ENCODE measurements at places on chromosomes 4 and X.

- DNase-seq: no peak
These were observed 680.7 kb upstream of the SPANXN1 start for GRCh38 chrX:144566592-144566991.

DNA sequence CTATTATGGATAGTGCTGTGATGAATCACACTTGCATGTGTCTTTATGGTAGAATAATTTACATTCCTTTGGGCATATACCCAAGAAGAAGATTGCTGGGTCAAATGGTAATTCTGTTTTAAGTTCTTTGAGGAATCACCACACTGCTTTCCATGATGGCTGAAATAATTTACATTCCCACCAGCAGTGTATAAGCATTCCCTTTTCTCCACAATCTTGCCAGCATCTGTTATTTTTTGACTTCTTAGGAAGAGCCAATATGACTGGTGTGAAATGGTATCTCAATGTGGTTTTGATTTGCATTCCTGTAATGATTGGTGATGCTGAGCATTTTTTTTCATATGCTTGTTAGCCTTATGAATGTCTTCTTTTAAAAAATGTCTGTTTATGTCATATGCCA, 1120.2 kb downstream of the ARAP2 start:
- no peak for DNase-seq

- DNase-seq: no peak
These were observed 23.2 kb downstream of the VEGFC start for GRCh38 chr4:176769514-176769913.

DNA sequence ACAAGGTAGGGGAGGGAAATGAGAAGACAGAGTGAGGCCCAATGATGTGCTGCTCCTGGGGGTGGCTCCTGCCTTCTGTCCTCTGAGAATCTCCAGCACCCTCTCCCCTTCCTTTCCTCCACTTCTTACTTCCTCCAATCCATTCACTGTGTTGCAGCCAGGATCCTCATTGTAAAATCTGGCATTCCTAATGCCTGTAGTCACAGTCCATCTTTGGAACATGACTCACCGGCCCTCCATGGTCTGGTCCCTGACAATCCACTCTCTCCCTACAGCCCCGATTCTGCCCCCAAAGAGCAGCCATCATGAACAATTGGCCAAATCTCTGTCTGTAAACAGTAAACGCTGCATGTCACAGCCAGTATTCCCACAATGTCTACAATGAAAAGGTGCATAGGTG, 72.9 kb downstream of the CLNK start:
- no peak for DNase-seq

DNA sequence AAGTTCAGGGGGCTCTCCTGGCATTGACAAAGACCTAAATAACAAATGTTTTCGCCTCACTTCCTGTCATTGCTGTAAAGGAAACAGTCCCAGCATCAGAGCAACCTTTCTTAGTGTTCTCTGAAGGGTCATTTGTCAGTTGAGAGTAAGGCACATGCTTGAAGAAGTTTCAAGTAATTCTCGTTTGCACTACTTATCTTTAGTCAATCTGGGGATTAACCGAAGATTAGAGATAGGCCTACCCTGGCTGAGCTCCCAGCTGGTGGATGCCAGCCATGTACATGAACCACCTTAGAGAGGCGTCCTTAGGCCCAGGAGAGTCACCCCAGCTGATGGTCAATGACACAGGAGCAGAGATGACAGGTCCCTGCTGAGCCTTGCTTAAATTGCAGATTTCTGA, 189.9 kb upstream of the PGRMC2 start:
- no peak for DNase-seq

- DNase-seq: no peak
These were observed 49.4 kb downstream of the ANXA3 start for GRCh38 chr4:78601013-78601412.

DNA sequence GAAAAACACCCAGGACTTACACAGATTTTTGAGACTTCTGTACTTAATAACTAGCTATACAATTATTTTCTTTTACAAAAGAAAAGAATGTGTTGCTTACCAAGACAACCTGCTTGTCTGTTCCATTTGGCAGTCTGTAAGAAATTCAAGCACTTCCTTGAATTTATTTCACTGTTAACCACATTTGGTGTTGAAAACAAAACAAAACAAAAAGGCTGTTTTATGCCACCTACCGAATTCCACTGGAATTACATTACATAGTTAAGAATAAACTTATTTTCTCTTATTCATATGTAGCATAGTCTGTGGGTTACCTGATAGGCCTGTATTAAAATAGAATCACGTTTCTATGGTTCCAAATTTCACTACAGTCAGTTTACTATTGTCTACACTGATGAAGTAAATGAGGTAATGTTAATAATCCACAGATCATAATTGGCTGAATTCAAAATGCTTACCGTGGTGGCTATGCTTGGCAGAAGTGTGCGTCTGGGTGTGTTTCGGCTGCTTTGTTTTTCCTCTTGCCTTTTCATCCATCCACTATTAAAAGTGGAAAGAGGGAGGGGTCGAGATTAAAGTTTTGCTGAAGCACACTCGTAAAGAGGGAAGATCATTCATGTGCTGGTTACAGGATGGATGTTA, at the start of gene TLR1:
TSS of gene TLR1 (minus strand) at position 138 of the 642 bp plus-strand sequence. CDS start 5,960 bp downstream, outside the sequence.
- no peak for DNase-seq

GRCh38 chr4:136863756-136864155, 668.5 kb downstream of the PCDH18 start:
- DNase-seq: no peak

DNA sequence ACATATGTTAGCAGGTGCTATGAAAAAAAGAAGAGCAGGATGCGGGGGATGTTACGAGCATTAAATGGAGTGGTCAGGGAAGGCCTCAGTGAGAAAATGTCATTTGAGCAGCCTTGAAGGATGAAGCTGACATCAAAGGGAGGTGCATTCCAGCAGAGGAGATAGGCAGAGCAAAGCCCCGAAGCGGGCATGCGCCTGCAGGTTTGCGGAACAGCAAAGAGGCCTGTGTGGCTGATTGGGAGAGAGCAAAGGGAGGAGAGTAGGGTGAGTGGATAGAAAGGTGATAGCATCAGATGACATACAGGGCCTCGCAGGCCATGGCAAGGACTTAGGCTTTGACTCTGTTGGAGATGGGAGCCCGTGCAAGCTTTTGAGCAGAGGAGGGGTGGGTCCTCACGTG, 95.4 kb upstream of the GPR50 start:
- DNase-seq: peak; percentile 15

GRCh38 chr4:173866322-173867026, 336.4 kb upstream of the HAND2 start:
- DNase-seq: no peak

- no peak for DNase-seq
These were observed 100.2 kb upstream of the TMEM164 start for GRCh38 chrX:109902665-109903064.

GRCh38 chr4:176469546-176469945, 149.8 kb downstream of the SPCS3 start:
- DNase-seq: no peak

- no peak for DNase-seq
These were observed 197.6 kb downstream of the BCOR start for GRCh38 chrX:39899856-39900776.

Measured in WTC11 (cell line).